ENCODE measurements at places on chromosomes 2 and 18.

DNA sequence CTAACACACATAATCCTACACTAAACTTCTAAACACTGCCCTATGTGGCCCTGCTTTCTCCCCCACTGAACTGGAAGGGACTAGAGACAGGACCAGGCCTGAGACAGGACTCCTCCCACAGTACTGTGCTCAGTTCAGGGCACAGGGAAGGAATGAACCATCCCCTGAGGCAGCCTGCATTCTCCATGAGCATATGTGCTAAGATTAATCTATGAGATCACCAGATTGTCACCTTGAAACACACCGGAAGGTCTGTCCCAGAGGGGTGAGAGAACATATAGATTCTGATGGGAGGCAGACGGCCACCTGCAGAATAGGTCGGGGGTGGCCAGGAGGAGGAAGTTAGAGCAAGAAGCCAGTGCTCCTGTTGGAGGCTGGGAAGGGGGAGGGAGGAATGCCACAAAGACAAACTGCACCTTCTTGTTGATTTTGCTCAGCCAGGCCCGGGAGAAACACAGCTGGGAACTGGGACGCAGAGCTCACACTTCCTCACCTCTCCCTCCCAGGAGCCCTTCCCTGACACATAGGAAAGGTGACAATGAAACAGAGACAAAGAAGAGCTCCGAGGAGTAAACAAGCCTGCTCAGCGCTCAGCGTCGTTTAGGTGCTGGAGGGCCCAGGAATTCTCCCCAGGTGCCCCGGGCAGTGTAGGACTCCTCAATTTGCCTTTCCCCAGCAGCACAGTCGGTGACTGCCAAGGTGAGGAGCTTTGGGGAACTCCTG is 52.1 kb downstream of the ZBTB7C start:
- DNase-seq: peak; percentile 54

DNA sequence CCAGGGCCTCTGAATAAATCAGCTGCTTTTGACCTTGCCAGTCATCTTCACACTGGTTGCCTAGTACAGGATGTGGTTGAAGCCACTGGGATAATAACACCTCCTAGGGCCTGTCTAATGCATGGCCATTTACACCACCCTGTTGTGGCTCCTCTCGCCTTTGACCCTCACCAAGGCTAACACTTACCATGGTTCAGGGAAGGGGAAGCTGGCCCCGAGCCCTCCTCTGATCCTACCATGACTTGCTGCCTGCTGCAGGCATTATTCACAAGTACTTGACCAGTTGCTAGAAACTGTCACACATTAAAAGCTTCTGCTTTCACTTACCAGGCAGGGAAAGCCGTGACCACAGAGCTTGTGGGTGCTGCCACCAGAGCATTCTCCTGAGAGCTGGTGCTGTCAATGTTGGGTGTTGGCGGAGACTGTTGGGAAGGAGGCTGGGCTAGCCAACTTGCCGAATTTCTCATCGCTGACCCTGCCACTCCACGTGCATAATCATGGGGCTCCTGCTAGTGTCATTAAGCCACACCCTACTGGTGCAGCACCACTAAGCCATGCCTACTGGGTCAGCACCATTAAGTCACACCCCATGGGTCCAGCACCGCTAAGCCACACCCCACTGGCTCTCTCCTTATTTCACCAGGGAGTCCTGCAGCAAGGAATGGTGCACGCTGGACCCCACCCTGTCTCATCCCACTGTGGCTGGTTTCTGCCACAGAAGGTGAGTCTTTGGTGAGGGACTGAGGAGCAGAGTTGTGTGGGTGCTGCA is 47.0 kb upstream of the TTC39C start:
- DNase-seq: no peak

DNA sequence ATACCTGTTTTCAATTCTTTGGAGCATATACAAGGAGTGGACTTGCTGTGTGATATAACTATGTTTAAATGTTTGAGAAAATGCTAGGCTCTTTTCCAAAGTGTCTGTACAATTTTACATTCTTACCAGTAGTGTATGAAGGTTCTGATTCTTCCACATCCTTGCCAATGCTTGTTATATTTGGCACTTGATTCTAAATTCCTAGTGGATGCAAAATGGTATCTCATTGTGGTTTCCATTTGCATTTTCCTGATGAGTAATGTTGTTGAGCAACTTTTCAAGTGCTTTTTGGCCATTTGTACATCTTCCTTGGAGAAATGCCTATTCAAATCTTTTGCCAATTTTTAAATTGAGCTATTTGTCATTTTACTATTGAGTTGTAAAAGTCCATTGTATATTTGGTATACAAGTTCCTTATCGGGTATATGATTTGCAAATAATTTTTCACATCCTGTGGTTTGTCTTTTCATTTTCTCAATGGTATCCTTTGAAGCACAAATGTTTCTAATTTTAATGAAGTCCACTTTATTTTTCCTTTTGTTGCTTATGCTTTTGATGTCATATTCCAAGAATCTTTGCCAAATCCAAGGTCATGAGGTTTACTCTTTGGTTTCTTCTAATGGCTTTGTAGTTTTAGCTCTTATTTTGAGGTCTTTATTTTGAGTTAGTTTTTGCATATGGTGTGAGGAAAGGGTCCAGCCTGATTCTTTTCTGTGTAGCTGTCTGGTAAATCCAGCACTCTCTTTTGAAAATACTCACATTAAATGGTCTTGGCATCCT is 33.2 kb upstream of the CWC22 start:
- DNase-seq: no peak

DNA sequence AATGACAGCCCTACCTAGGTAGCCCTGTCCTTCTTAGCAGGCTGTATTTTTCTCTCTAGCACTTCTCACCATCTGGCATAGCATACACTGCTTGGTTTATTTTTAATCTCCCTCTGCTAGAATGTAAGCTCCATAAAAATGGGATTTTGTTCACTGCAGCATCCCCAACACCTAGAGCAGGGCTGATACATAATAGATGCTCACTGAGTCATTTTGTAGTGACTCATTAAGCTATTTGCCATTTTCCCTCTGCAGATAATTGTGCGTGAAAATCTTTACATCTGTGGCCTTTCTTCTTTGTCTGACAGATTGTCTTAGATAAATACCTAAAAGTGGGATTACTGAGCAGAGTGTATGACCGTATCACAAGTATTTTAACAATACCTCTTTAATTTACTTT is 82.5 kb downstream of the CERS6 start:
- DNase-seq: no peak

GRCh38 chr2:208579678-208580077 is 173.1 kb downstream of the PTH2R start:
- DNase-seq: no peak

DNA sequence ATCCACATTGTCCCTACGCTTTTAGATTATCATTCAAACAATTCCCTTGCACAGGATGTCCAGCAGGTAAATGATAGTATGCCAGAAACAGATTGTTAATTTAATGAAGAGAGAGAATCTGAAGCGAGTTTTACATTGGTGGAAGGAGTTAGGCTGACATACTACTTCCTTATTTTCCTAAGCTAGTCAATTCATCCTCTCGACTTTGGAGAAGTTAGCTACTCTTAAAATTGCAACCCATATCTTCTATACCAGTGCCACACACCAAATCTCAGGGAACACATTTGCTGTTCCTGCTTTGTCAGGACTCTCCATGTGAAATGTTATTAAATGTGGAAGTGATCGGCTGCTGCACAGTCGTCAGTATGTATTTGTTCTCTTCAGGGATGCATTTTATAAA is 249.2 kb downstream of the NAPG start:
- no peak for DNase-seq

DNA sequence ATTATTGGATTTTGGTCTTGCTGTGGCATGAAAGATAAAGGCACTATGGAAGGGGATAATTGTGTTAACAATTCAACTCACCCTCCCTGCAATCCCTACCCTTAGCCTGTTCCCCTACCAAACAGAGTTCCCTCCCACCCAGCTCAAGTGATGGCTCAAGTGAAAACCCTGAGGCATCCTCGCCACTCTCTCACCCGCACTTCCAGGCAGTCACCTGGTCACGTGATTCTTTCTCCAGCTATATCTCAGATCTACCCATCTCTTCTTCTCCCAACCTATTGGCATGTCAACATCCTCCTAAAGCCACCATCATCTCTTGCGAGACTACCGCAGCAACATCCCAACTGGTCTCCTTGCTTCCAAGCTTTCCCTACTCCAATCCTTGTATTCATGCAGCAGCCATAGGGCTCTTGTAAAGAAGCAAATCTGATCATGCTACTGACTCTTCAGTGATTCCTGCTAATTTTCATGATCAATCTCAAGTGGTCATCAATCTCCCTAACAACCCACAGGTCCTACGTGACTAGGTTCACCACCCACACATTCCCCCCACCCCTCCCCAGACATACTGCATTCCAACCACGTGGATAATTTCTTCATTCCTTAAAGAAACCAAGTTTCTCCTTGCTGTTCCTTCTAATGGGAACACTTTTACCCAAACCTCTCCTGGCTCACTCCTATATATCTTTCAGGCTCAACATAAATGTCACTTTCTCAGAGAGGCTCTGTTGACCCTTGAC is 66.7 kb downstream of the MBD2 start:
- no peak for DNase-seq

GRCh38 chr2:239146011-239146641 is 254.7 kb downstream of the HDAC4 start:
- DNase-seq: no peak

GRCh38 chr2:62539606-62540407 is 33.8 kb upstream of the TMEM17 start:
- DNase-seq: no peak

DNA sequence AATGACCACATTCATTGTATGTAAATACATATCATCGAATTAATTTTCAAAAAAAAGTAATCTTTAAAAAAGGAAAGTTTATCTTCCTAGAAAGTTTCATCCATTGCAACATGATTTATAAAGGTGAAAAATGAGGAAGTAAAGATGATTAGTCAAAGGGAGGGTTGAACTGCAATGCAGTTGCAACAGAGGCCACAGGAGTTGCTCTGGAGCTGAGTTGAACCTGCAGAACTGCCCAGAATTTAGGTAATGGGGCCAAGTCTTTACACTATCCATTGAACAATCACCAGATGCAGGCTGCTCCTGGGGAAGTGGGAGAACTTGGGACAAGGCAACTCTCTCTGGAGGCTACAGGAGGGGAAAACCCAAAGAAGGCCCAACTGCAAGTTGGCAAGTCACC is 390.7 kb downstream of the METTL4 start:
- no peak for DNase-seq

- DNase-seq: no peak
Observed at GRCh38 chr2:136051725-136052048, 66.3 kb upstream of the DARS1 start.

- no peak for DNase-seq
Observed at GRCh38 chr2:97011977-97012569, 25.7 kb upstream of the FAM178B start.

- DNase-seq: no peak
Observed at GRCh38 chr2:25301453-25302352, 40.0 kb downstream of the DNMT3A start.

DNA sequence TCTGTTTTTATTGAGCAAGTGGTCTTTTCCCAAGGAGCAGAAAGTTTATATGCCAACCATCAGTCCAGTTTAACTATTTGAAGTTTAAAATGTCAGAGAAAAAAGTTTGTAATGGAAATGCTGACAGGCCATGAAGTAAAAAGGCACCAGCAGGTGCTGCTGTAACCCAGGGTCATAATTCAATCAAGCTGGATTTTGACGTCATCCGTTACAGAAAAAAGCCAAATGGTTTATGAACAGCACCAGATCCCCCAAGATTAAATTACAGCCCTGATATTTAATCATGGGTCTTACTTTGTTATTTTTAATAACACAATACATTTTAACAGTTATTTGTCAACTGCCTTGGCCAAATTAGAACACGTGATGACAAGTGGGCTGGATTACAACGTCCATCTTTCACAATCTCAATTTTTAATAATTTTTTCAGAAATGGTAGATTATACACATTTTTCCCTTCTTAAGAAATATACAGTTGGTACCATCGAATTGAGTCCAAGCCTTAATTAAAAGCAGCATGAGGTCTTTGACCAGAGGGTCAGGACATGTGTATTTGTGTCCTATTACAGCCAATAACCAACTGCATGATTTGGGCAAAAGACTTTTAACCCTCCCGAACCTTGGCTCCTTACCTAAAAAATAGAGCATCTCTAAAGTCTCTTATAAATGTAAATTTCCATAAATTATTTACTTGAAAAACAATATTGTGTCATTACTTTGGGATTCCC is 10.0 kb downstream of the TCF4 start:
- no peak for DNase-seq

- DNase-seq: no peak
Observed at GRCh38 chr2:69022548-69022947, 9.6 kb downstream of the ANTXR1 start.

GRCh38 chr2:211598238-211598637 is 940.4 kb downstream of the ERBB4 start:
- DNase-seq: no peak

DNA sequence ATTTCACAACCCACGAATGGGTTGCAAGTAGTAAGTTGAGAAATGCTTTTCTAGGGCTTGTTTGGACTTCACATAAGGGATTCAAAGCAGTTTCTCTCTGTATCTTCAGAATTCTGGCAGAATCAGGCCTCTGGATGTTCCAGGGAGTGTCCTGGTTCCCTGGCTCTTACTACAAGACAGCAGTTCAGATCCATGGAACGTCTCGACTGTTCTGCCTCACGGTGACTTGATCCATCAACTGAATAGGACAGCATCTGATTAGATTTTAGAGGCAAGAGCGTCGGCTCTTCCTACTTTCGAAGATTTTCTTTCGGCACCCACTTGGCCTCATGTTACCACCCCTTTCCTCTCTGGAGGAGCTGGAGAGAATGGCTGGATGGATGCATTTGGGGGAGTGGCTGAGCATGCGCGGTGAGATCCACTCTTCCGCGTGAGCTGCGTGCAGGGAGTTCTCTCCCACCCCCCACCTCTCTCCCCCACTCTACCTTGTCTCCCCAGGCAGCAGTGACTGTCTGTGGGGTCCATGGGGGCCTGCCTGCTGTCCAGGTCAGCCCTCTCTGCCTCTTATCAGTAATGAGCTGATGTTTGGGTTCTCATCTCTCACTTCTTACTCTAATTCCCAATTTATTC is 132.5 kb downstream of the VAPA start:
- DNase-seq: no peak

DNA sequence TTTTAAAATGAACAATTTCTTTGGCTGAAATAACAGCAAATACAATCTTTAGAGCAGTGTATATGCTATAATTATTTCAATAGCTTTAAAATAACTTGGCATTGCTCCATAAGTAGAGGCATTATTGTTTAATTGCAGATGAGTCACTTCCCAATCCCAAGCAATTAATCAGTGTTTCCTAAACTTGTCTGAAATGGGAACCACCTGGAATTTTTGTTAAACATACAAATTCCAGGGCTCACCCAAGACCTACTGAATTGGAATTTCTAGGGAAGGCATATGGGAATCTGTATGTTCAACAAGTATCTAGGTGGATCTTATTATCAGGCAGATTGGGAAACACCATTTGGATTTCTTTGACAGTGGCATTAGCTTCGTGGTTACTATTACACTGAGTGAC is 27.1 kb upstream of the FMNL2 start:
- DNase-seq: no peak

GRCh38 chr2:151038516-151038915 is 223.1 kb downstream of the RBM43 start:
- DNase-seq: no peak

GRCh38 chr18:70454704-70455322 is 166.0 kb downstream of the SOCS6 start:
- no peak for DNase-seq

Data from right kidney (tissue), 9 donors.